ENCODE measurements at places on chromosomes 11 and 22.

- DNase-seq: no peak
Observed at GRCh38 chr22:37197451-37198257, 9.6 kb upstream of the C1QTNF6 start.

GRCh38 chr11:20102397-20102796, 57.9 kb downstream of the DBX1 start:
- DNase-seq: no peak

- no peak for DNase-seq
Observed at GRCh38 chr22:22087854-22088657, 105.5 kb upstream of the TOP3B start.

- DNase-seq: no peak
Observed at GRCh38 chr11:8765294-8765693, 82.7 kb downstream of the RPL27A start.

DNA sequence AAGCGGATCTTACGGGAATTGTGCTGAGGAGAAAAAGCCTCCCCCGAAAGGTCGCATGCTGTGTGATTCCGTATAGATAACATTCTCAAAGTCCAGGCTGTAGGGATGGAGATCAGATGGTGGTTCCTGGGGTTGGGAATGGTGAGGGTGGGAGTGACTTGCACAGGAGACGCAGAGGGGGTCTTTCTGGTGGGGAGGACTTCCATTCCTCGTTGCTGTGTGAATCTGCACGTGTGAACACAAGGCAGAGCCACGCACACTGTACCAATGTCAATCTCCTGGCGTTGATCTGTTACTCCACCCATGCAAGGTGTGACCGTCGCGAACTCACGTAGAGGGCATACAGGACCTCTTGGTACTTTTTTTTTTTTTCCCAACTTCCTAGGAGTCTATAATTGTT, 59.0 kb upstream of the KCNQ1OT1 start:
- no peak for DNase-seq

- DNase-seq: no peak
Observed at GRCh38 chr11:34609187-34609751, 11.6 kb upstream of the EHF start.

Data from HFF-Myc (cell line).